ENCODE measurements at places on chromosomes 5 and 9. TPM values are rescaled to one million over a fixed set of nuclear protein-coding genes. Genes with fewer than 3 reads are reported as not detected.
A peak's percentile ranks its signal among the peaks of the same experiment; 100 is the strongest.

GRCh38 chr5:98904780-98905179 lies 24.0 kb downstream of the CHD1 start:
- no peak for DNase-seq

DNA sequence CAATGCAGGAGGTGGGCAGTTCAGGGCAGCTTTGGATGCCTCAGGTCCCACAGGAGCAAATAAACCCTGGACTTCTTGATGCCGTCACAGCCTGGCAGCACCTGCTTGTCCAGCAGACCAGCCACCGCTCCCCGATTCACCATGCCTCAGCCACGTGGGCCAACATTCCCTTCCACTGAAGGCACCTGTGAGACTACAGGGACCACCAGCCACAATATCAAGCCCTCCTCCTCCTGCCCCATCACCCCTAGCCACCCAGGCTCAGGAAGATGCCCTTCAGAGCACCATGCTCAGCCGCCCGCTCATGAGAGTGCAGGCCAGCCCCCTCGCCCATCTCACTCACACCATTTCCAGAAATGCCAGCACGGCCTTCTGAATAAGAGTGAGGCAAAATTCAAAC lies 234.7 kb downstream of the SYK start:
- DNase-seq, result no peak

The MARCOL gene
- not detected for total RNA-seq

GRCh38 chr5:94153736-94154450 lies 412.5 kb upstream of the POU5F2 start:
- no peak for DNase-seq

DNA sequence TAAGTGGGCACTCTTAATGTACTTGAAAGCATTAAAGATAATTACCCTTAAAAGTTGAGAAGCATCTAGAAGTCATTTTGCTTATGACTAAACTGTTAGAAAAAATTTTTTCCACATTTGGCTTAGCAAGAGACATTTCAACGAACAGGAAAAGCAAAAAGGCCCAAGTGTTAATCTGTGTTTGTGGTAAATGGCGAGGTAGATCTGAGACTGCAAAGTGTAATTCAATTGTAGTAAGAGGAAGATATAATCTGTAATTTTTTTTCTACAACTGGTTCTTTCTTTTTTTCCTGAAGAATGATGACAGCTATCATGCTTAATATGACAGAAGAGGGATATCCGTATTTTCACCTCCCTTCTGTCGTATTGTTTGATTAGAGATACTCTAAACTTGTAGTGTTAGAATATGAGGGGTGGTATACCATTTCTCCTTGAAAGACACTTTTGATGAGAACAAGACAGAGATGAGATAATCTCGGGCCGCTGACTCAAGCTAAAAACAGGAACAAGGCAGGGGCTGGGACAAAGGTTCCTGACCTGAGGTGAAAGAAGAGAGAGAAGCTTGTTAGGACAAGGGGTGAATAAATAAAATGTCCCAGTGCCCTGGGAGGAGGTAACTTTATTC lies 459.3 kb upstream of the ZNF608 start:
- no peak for DNase-seq

GRCh38 chr5:17203329-17204132 lies 13.9 kb upstream of the BASP1 start:
- no peak for DNase-seq

GRCh38 chr9:35882263-35882848 lies 12.2 kb upstream of the OR13J1 start:
- DNase-seq, result peak; percentile 88
